ENCODE measurements at places on chromosomes 7 and 10. TPM values are rescaled to one million over a fixed set of nuclear protein-coding genes. Genes with fewer than 3 reads are reported as not detected.

DNA sequence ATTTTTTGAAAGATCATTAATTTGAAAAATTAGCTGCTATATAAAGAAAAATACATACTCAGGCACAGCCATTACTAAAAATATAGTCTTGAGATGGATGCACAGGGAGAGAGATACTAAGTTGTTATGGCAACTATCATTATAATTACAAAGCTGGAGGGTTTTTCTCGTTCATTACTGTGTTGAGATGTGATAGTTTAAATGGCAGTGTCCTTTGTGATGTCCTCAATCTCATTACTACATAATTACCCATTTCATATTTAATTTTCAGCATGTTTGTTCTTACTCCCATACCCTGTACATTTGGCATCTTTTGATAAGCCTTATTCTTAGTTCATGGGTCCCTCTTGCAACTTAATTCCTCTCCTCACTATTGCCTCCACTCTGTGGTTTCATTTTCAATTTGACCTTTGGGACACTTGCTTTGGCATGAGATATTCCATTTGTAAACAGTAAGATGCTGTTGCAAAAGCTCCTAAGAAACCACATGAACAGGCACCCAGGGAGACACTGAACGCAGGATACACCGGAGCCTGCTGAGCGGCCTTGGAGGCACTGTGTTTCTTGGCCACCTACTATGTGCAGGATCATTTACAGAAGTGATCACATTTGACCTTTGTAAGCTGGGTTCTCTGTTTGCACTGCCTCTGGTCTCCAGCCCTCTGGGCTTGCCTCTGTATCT, 4.8 kb upstream of the CPXM2 start:
- no peak for DNase-seq

- no peak for DNase-seq
Observed at GRCh38 chr7:129007572-129007971, 47.3 kb downstream of the TNPO3 start.

The CUZD1 gene
- 0.99 TPM for total RNA-seq

- DNase-seq: no peak
Observed at GRCh38 chr10:48400129-48400849, 93.8 kb downstream of the MAPK8 start.

GRCh38 chr10:35606430-35606829, 1.3 kb downstream of the GJD4 start:
- DNase-seq: no peak

The PTPN20 gene
- 0.26 TPM for total RNA-seq

GRCh38 chr10:3789621-3790020, 4.6 kb upstream of the KLF6 start:
- DNase-seq: no peak

- no peak for DNase-seq
Observed at GRCh38 chr7:52897713-52898112, 137.7 kb upstream of the POM121L12 start.

- DNase-seq: no peak
Observed at GRCh38 chr7:45884136-45884535, 4.2 kb upstream of the IGFBP1 start.

The MMD2 gene
- total RNA-seq: not detected

Measured in pulmonary artery endothelial cell (primary cell).